ENCODE measurements at places on chromosomes 12 and 14.

DNA sequence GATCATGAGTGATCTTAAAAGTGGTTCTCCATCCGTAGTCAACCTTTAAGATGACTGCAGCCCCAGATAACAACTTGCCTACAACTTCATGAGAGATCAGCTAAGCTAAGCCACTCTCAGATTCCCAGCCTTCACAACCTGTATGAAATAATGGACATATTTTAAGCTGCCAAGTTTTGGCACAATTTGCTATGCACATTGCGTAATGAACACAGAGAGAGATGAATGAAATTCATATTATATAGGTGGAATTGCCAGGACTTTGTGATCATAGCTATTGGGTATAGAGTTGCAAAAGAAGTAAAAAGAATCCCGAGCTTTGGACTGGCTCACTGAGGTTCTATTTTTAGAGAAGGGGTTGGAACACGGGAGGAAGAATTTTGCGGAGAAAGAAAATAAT, 59.1 kb upstream of the EGLN3 start:
- no peak for DNase-seq

DNA sequence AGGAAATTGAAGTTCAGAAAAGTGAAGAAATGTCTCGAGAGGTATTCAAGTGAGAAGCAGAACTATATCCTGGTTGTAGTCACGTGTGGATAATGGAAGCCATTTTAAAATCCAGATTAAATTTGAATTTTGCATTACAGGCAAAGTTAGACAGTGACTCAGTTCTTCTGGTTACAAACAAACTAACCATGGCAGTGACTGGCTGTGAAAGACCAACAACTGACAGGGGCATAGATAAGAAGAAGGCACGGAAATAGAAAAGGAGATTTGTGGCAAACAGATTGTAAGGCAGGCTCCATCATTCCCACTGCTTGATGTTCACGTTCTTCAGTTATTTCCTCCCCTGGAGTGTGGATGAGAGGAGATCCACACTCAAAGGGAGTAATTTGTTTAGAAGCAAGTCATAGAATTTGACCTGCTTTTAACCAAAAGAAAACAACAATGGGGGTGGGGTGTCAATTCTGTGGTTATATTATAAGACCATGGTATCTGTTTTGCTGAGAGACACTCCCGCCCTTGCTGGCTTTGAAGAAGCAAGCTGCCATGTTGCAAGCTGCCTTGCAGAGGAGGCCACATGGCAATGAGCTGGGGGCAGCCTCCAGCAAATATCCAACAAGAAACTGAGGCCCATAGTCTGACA, 795.3 kb downstream of the VRK1 start:
- DNase-seq: no peak

GRCh38 chr12:83700838-83701237, 1014.1 kb downstream of the TMTC2 start:
- no peak for DNase-seq

DNA sequence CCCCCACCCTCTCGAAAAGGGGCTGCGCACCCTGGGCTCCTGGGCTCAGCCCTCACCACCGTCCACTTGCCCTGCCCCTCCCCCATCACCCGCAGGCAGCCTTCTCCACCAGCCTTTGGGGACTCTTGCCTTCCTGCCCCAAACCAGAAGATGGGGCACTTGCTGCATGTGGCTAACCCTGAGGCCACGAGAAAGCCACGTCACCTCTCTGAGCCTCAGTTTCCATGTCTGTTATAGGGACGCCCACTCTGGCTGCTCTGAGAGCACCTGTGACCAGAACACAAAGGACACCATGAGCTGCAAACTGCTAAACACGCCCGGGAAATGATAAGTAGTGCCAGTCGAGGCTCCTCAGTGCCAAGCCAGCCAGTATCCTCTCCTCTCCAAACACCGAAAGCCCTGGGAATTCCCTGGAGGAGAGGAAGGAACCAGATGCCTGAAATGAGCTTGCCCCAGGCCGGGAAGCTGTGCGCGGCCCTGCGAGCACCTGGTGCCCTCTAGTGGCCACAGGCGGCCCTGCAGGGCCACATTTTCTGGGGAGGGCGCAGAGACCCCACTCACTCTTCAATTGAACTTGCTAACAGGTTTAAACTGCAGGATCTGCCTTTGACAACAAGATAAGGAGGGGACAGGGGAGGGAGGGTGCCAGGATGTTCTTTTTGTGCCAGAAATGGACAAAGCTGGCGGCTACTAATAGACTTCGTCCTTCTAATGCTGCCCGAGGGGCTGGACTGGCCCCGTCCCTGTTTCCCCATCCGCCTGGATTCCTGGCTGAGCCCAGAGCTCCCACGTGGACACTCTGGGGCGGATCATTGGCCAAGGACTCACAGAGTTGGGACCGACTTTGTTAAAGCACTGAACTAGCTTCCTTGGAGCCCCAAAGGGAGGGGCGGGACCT, 10.2 kb upstream of the SERPINA9 start:
- no peak for DNase-seq

- DNase-seq: no peak
These were observed 12.0 kb downstream of the DLK1 start for GRCh38 chr14:100738704-100739131.

DNA sequence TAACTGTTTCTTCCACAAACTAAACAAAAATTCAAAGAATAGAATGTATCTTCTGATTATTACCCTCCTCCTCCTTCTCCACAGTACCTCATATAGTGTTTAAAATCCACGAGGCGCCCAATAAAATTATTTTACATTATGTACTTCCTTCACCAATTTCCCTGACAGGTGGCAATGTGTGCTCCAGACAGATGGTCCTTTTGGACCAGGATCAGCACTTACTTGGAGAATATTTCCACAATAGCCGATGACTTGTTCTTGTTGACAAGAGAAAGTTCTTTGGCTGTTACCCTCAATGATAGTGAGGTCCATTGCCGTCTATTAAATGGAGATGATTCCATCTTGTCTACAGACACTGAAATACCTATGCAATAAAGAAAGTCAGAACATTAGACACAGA, 34.9 kb downstream of the LIMA1 start:
- DNase-seq: no peak

DNA sequence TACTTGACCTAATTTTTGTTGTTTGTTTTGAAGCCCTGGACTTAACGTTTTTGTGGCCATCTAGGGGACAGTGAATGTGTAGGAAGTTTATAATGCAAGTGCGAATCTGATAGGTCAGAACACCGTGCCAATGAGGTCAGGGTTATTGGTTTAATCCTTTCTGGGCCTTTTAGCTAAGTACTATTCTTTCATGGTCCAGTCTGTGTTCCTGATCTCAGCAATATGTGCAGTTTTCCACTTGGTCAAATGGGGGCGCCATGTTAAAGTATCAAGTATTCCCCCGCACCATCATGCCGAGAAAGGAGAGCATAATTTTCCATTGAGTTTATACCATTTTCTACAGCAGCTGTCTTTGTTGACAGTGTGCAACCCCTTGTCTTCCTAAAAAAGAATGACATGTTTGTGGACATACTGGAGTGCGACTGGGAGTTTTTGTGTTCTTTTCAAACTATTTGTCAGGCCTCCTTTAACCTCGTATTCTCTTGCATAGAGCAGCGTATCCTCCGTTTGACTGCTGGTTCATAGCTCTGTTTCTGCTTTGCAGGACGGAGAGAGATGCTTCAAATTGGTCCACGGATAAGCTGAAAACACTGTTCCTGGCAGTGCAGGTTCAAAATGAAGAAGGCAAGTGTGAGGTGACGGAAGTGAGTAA, 1.3 kb downstream of the AHSA1 start:
- peak; percentile 11 for DNase-seq

DNA sequence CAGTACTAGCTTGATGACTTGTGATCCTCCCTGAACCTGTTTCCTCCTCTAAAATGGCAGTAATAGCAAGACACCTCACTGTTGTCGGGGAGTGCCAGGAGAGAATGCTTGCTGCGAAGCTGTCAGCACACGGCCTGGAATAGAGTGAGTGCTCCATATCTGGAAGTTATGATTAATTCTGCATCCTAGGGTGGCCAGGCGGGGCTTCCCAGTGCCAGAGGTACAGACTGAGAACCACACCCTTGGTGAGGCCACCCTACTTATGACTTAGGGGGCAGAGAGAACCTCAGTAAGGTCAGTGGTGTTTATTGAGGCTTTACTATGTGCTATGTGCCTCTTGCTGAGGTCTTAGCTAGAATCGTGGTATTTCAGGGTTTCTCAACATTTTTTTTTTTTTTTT, 20.1 kb downstream of the MORN3 start:
- no peak for DNase-seq

- DNase-seq: no peak
These were observed 13.3 kb downstream of the NGDN start for GRCh38 chr14:23482823-23483148.

GRCh38 chr14:106459971-106460730, 933.8 kb downstream of the TMEM121 start:
- DNase-seq: peak; percentile 46

GRCh38 chr14:81234278-81234677, 13.5 kb upstream of the GTF2A1 start:
- no peak for DNase-seq

GRCh38 chr14:89215114-89215513, 201.9 kb downstream of the FOXN3 start:
- DNase-seq: no peak

GRCh38 chr14:33793398-33794110, 157.3 kb downstream of the EGLN3 start:
- no peak for DNase-seq

GRCh38 chr12:41795051-41795600, 349.5 kb downstream of the GXYLT1 start:
- no peak for DNase-seq

DNA sequence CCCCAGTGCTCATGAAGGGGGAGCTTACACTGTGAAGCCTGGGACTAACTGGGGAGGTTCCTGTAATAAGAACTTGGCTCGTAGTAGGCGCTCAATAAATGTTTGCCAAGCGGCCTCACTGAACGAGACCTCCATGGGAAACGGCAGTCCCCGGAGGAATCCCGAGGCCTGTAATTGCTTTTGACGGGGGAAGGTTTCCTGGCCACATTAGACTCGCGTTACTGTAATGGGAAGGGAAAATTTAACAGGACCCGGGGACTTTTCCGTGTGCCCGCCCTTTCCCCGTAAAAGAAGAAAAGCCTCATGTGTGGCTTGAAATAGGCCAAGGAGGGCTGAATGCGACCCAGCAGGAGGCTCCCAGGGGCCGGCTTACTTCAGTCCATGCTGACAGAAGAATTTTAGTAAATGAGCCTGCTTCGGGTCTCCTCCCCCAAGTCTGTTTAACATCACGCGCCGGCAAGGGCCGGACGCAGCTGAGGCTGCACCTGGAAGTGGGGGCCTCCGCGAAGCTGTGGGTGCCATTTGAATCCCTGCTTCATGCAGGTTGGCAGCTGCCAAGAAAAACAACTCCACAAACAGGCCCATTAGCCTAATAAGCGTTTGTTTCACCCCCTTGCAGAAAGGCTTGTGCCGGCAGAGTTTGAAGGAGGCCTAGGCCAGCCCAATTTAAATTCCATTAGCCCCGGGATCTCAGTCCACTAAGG, 39.8 kb upstream of the PWP1 start:
- DNase-seq: no peak

DNA sequence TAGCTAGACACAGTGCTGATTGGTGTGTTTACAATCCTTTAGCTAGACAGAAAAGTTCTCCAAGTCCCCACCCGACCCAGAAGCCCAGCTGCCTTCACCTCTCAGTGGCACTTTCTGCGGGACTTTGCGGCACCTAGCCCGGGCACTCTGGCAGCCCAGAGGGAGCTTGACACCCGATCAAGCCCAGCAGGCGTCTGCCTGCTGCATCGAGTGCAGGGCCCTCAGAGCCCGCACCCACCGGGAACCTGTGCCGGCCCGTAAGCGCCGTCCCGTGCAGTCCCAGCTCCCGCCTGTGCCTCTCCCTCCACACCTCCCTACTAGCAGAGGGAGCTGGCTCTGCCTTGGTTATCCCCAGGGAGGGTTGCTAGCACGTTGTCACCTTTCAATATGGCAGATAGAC, 631.0 kb upstream of the STXBP6 start:
- DNase-seq: no peak

DNA sequence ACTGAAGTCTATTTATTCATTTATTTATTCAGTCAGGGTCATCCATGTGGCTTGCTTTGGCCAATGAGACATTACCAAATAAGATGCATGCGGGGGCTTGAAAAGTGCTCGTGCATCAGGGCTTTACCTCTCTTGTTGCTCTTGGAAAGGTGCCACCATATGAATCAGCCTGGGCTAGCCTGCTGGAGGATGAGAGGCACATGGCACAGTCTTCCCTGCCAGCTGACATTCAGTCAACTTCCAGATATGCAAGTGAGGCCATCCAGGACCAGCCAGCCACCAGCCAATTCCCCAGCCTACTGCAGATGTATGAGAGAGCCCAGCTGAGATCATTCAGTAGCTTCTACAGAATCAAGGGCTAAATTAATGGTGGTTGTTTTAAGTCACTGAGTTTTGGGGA, 105.2 kb upstream of the RPH3A start:
- DNase-seq: no peak

- no peak for DNase-seq
These were observed 745 bp upstream of the ARHGDIB start for GRCh38 chr12:14962153-14962539.
